ENCODE measurements at places on chromosomes 13 and 19.

DNA sequence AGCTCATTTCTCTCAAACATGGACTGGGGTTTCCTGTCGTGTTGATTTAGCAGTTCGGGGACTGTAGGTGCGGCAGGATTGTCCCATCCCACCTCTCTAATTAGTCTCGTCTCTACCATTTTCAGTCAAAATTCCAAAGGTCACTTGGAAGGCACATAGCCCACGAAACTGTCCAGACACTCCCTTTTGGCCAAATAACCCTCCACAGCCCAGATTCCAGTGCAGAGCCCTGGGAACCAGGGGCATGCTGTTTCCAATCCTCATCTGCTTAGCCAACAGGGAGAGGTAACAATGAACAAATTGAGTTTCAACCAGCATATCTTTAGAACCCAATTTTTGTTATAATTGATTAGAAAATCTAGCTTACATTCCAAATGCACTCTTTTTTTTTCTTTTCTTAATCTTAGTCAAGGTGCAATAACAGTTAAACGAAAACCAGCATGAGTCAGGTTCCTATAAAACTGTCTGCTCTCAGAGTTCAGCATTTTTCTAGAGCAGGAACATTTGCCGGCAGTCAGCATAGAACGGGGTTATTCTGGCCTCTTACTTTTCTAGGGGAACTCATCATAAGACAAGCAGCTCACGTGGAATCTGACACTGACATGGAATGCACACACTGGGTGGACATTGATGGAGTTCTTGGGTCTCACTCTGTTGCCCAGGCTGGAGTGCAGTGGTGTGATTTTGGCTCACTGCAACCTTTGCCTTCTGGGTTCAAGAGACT is 14.4 kb upstream of the CEBPA start:
- DNase-seq, result no peak

- no peak for DNase-seq
Measured at GRCh38 chr19:37817180-37817981, 38.0 kb upstream of the ZNF573 start.

- DNase-seq, result no peak
Measured at GRCh38 chr19:17448131-17448967, at the start of gene TMEM221. Gene TMEM221, minus strand, starts transcription at chr19:17448668. Its CDS starts 206 bp downstream, at chr19:17448462.

DNA sequence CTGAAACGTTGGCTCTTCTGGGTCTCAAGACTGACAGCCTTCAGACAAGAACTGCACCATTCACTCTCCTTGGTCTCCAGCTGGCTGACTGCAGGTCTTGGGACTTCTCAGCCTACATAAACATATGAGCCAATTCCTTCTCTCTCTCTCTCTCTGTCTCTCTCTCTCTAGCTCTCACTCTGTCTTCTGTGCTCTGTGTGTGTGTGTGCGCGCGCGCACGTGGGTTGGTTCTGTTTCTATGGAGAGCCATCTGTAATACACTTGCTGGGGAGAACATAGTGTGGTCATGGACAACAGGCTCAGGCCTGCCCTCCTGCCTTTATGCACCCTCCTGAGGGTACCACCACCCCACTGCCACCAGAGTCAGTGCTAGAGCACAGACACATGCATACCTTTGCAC is 13.7 kb upstream of the SERPINE3 start:
- DNase-seq, result no peak

GRCh38 chr13:26914624-26915023 is 154.0 kb upstream of the GPR12 start:
- no peak for DNase-seq

DNA sequence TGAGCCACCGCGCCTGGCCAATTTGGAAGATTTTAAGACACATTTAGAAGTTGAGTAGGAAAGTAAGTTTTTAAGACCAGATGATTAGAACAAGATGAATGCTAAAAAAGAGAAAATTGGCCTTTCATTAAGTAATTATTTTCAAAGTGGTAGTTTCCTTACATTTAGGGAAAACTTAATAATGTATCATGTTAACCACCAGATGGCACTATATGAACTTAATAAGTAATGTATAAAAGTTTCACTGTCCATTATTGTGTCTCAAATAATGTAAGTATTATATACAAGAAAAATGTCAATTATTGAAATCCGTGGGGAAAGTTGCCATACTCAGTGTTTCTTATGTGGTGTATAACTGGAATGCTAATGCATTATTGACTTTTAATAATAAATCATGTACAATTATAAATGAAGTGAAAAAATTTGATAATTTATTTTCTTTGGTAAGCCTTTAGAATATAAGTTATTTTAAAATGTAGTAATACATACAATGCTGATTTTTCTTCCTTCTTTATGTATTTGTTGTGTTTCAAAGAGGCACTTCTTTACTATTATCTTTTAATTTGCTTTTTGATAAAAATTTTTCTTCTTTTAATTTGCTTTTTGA is 29.2 kb downstream of the COG6 start:
- no peak for DNase-seq

GRCh38 chr19:42469311-42470235 is 26.8 kb upstream of the CXCL17 start:
- no peak for DNase-seq

DNA sequence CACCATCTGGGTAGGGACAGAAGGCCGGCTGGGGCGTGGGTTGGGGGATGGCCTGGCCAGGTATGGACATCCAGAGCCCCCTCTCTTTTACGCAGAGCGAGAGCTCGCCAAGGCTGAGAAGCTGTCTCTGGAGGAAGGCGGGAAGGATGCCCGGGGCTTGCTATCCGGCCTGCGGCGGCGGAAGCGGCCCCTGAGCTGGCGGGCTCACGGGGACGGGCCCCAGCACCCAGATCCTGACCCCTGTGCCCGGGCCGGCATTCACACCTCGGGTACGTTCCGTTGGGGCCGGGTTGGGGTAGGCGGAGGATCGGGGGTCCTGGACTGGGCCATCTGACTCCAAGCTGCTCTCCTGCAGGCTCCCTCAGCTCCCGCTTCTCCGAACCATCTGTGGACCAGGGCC is 8.7 kb upstream of the SCN1B start:
- no peak for DNase-seq

- DNase-seq, result no peak
Measured at GRCh38 chr13:93298713-93299112, 72.1 kb downstream of the GPC6 start.

- no peak for DNase-seq
Measured at GRCh38 chr13:111866731-111867245, 200.2 kb upstream of the SOX1 start.

GRCh38 chr13:48656608-48657007 is 2.9 kb downstream of the CYSLTR2 start:
- DNase-seq, result no peak

DNA sequence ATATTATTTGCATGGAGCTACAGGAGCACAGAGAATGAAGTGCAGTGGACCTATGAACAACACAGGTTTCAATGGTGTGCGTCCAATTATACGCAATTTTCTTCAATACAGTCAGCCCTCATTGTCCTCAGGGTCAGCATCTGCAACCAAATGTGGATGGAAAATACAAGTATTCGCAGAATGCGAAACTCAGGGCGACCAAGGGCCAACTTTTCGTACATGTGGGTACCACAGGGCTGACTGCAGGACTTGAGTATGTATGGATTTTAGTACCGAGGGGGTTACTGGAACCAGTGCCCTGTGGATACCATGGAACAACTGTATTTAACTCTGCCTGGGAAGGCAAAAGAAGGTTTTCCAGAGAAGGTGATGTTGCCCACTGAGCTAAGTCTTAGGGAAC is 10.2 kb downstream of the LCP1 start:
- no peak for DNase-seq

DNA sequence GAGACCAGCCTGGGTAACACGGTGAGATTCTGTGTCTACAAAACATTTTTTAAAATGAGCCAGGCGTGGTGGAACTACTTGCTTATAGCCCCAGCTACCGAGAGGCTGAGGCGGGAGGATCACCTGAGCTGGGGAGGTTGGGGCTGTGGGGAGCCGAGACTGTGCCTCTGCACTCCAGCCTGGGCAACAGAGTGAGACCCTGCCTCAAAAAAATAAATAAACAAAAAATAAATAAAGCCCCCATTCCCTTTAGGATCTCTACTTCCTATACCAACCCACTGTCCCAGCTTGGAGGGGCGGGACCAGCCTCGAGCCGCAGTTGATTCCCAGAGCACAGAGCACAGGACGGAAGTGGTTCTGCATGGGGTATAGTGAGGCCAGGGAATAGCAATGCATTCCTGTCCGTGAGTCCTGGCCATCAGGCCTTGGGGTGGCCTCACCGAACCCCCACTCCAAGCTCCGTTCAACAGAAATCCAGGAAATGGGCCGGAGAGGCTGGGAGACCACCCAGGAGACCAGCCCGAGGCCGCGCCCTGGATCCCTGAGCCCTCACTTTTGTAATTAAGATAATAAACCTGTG is 4.9 kb upstream of the PTBP1 start:
- no peak for DNase-seq

DNA sequence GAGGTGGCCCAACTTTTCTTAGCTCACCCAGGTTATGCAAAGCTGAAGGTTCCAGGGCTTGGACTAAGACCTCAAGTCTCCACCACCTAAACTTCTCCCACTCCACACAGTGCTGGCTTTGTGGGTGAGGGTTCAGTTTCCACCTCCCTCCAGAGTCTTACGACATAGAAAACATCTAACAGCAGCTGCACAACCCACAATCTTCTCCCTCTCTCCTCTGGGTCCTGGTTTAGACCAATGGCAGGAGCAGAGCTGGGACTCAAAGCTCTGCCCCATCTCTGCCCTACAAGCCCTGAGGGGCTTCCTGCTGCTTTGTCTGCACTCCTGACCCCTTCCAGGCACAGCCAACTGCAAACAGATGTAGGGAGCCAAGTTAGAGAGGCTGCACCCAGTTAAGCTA is 16.0 kb downstream of the IRGC start:
- no peak for DNase-seq

- no peak for DNase-seq
Measured at GRCh38 chr13:104900191-104900817, 1635.2 kb downstream of the EFNB2 start.

DNA sequence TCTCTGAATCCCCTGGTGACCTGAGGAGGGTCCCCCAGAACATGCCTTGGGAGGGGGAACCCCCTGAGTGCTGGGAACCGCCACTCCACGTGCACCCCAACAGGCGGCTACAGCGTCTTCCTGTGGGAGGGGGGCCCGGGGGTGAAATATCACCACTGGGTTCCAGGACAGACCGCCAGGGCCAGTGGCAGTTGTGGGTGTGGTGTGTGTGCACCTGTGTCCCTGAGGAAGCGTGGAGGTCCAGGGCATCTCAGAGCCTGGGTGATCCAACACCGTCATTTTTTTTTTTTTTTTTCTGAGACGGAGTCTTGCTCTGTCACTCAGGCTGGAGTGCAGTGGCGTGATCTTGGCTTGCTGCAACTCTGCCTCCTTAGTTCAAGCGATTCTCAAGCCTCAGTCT is 4.2 kb downstream of the ADGRE5 start:
- DNase-seq, result no peak

DNA sequence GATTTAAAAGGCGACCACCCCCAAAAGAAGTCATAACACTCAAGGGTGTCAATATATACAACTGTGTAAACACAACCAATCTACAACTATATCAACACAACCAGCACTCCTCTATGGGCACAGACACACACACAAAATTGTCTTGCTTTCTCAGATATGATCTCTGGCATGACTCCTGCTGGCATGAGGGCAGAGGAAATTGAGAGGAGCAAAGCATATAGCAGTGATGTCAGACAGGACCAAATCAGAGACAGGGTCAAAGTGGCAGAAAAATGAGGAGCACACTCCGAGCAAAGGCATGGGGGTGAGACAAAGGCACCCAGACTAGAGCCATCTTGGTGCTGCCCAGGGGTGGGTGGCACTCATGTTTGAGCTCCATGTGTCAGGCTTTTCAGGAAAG is 9.6 kb downstream of the IRGQ start:
- no peak for DNase-seq

DNA sequence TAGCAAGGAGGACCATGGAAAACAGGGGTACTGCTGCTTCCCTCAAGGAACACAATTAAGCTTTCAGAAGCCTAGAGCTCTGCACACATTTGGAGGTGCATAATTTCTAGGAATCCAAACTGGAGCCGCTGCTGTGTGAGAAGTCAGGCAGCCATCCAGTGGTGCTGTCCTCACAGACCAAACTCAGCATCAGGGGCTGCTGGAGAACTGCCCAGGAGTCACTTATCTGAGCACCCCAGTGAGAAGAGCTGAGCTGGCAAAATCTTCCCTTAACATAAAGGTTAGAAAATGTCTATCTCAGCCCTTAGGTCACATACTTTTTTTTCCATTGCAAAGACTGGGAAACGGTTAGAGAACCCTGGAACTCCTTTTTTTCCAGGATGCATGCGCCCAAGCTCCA is 72.8 kb downstream of the ATP7B start:
- no peak for DNase-seq

GRCh38 chr19:18418029-18418482 is 1.1 kb upstream of the SSBP4 start:
- DNase-seq, result no peak

- no peak for DNase-seq
Measured at GRCh38 chr13:50291611-50292010, 276.4 kb downstream of the KCNRG start.

- no peak for DNase-seq
Measured at GRCh38 chr19:57071444-57071843, 48.3 kb upstream of the USP29 start.

- no peak for DNase-seq
Measured at GRCh38 chr13:112849500-112849899, 119.5 kb upstream of the MCF2L start.

GRCh38 chr19:10288662-10289166 is 1.0 kb upstream of the ICAM5 start:
- no peak for DNase-seq

DNA sequence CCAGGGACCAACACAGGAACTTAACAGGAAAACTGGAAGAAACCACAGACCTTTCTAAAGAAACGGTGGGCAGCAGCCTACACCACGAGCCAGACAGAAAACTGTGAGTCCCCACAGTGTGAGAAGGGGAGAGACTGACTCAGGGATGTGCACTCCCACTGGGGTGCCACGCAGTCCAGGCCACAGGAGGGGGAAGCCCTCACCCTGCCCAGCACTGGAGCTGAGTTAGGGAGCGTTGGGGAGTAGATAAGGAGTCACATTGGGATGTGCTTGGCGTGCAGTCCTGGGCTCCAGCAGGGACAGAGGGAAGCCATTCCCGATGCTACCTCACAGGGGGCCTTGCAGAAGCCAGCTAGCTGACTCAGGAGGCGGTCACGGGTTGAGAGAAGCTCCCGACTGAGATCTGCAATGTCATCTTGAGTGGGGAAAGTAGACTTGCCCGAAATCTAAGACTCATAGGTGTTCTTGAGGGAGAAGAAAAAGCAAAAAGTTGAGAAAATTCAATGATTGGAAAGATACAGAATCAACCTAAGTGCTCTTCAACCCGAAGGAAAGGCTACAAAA is 17.3 kb downstream of the SIGLEC8 start:
- no peak for DNase-seq
